ENCODE measurements at places on chromosomes 1 and 21.

DNA sequence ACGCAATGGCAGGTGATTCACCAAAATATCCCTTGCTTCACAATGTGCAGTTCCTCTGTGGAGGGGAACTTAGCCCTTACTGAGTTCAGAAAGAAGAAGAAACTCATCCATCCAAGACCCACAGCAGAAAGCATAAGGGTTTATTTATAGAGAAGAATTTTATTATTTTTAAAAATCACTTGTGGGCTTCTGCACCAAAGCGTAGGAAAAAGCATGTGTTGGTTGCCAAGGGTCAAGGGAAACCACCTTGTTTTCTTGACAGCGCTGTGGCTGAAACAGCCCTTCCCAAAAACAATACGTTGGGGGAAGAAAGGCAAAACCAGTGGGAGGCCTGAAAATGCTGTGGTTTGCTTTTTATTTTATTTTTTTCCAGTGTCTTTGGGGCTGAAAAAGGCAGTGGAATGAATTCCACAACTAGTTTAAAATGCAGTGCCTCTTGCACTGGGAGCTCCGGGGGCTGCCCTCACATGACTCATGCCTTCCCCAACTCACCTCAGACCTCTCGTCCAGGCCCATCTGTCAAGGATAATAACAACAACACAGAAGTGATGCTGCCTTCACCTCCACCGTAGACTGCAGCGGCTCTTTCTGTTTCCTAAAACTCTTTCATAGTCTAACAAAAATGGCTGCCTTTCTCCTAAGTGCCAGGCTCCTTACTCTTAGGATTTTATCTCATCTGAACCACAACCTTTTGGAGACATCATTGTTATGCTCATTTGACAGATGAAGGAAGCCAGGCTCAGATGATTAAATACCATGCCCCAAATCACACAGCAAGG lies 224.2 kb upstream of the JUN start:
- no peak for DNase-seq

GRCh38 chr1:99788896-99789295 lies 22.5 kb upstream of the FRRS1 start:
- DNase-seq: no peak

DNA sequence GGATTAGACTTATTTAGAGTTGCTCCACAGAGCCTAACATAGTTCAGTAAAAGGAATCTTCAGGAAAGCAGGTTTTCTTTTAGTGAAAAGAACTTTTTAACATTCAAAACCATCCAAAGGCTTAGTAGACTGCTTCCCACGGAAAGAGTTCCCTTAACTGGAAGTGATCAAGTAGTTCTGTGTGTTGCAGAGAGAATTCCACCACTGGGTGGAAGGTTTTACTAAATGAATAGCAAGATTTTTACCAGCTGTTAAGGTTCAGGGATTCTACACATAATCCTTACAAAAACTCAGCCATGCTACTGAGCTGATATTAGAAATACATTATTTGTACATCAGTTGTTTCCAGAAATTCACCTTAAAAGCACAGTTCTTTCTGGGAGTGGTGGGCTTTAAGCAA lies 119.7 kb downstream of the GDAP2 start:
- no peak for DNase-seq

GRCh38 chr1:9860887-9861286 lies 37.1 kb upstream of the CLSTN1 start:
- no peak for DNase-seq

DNA sequence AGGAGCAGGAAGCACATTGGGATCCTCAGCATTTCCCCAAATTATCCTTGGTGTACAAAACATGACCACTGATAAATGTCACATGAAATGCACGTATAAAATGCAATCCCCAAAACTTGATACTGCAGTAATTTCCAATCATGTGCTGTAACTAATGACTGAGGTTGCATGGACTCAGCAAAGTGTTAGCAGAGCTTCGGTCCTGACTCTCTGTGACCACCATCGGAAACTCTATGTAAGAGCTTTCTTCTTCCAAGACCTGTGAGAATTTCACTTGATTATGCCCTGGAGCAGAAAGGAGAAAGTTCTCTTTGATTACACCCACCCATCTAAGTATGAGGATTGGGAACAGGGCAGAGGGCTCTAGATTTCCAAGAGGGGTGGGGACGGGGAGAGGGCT lies 908 bp downstream of the CD53 start:
- DNase-seq: no peak

- DNase-seq: no peak
These were observed 762.1 kb upstream of the NEGR1 start for GRCh38 chr1:73044241-73045036.

- no peak for DNase-seq
These were observed 39.4 kb upstream of the CCDC27 start for GRCh38 chr1:3712573-3713535.
